ENCODE measurements at places on chromosomes 16 and 17.

- no peak for DNase-seq
Measured at GRCh38 chr17:27944546-27945332, 51.6 kb upstream of the LYRM9 start.

- no peak for DNase-seq
Measured at GRCh38 chr16:60815865-60816264, 1220.4 kb downstream of the CDH8 start.

DNA sequence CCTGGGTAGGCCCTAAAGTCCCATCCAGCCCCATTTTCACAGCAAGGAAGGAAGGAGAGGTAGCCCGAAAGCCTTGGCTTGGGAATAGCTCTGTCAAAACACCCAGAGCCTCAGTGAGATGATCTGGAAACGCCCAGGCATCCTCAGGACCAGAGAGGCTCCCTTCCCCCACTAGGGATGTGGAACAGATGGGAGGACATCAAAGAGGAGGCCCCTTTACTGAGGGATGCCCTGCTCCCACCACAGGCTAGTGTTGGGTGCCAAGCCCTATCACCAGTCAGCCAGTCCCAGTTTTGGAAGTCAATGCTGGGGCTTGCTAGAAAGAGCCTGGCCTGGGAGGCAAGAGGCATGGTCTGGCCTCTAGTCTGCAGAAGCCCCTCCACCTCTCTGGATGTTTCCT is 4.7 kb downstream of the TPPP3 start:
- no peak for DNase-seq

DNA sequence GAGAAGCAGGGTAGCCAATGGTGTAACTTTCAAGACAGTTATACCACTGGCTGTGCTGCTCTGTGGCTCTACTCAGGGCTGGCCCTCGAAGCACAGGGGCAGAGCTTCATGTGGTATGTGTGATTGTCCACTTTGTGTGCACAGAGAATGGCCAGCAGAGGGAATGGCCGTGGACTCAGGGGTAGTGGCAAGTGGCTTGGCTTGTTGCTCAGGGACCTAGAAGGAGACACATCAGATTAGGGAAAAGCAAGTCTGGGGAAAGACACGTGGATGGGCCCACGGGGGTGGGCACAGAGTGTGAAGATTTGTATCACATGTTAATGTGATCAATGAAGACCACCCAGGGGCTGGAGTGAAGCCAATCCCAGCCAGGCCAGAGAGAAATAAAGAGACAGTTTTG is 20.0 kb upstream of the XYLT2 start:
- no peak for DNase-seq

- DNase-seq, result no peak
Measured at GRCh38 chr17:15381707-15382106, 40.3 kb upstream of the TEKT3 start.

- no peak for DNase-seq
Measured at GRCh38 chr16:84942786-84943185, 68.5 kb downstream of the ZDHHC7 start.
